ENCODE measurements at places on chromosomes 13 and 19.

GRCh38 chr19:51224163-51224641 is 678 bp upstream of the CD33 start:
- DNase-seq, result no peak

DNA sequence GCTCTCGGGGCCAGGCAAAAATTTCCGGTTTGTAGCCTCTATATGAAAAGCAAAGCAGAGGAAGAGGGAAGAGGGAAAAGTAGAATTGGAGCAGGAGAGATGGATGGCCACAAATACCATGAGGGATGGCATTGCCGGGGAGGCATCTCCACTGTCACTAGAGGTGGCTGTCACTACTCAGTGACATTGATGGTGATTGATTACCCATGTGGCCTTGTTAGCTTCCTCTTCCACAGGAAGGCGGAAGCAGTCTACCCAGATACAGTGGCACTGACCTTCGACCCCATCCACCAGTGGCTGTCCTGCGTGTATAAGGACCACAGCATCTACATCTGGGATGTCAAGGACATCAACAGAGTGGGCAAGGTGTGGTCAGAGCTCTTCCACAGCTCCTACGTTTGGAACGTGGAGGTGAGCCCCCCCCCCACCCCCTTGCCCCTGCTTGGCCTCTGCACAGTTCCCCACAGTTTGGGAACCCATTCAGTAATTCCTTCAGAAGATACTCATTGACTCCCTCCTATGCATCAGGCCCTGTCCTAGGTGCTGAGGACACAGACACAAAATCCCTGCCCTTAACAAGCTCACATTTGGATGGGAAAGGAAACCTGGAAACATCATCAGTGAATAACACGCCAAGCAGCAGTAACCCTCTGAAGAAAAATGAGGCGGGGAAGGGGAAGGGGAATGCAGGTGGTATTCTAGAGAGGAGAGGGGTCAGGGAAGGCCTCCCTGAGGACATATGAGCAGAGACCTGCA is 18.6 kb downstream of the WDR62 start:
- DNase-seq, result no peak

- no peak for DNase-seq
Measured at GRCh38 chr13:48531416-48532255, 1.2 kb downstream of the RCBTB2 start.

- no peak for DNase-seq
Measured at GRCh38 chr19:12611361-12611699, 610 bp downstream of the ZNF791 start.

DNA sequence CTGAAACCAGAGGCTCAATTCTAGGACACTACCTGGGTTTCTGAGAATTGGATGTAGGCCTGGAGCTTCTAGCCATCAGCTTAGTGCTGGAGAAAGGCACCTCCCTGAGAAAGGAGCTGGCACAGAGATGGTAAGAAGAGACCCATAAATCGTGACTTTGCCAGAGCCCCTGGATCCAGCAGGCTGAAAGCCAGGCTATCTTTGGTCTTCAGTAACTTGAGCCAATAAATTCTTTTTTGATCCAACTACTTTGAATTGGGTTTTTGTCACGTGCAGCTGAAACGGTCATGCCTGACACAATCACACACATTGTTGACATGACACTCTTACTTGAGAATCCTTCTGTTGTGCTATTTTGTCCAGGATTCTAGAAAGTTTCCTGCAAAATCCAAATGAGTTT is 103.4 kb downstream of the LHFPL6 start:
- DNase-seq, result no peak

- DNase-seq, result no peak
Measured at GRCh38 chr19:29517412-29517811, 8.4 kb upstream of the VSTM2B start.

- DNase-seq, result no peak
Measured at GRCh38 chr13:75770592-75771011, 134.5 kb downstream of the LMO7 start.

GRCh38 chr19:7533925-7534480 is 1.5 kb upstream of the PNPLA6 start:
- peak; percentile 62 for DNase-seq

- DNase-seq, result no peak
Measured at GRCh38 chr19:39193803-39194202, 3.0 kb upstream of the NCCRP1 start.

GRCh38 chr19:40521276-40521675 is 54.5 kb downstream of the SPTBN4 start:
- no peak for DNase-seq

DNA sequence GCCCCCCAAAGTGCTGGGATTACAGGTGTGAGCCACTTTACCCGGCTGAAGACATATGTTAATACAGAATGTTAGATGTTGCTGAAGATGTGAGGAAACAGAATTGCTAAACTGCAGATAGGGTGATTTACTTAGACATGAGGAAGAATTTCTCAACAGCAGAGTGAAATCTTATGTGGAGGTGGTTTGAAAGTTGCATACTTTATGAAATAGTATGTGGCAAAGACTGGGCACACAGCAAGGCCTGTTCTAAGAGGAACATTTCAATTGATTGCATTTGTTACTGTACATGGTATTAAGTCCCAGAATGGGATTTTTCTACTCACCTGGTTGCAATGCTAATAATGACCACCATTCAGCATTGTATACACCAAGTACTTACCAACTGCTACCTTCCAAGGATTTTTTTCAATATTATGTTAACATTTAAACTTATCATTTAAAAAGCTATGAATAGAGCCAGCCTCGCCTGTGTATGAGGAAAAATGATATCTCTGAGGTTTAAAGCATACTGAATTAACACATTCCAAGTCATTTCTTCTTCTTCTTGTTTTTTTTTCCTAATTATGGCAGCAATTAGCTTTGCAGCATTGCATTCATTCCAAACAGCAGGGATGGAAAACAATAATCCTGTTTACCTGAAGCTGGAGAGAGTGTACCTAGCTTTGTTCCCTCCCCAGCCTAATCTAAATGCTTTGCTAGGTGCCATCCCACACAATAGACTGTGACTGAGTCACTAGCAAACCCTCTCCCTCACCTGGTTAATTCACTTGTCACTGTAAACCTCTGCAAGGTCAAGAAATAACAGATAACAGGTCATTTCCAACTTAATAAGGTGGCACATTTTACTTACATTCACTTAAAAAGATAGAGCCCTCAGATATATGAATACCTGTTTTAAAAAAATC is 19.4 kb upstream of the KLF5 start:
- no peak for DNase-seq
